Mesothelial cell of epicardium (in vitro differentiated cells): ENCODE measurements at places on chromosomes 16 and 17. TPM values are rescaled to one million over a fixed set of nuclear protein-coding genes. Genes with fewer than 3 reads are reported as not detected.

DNA sequence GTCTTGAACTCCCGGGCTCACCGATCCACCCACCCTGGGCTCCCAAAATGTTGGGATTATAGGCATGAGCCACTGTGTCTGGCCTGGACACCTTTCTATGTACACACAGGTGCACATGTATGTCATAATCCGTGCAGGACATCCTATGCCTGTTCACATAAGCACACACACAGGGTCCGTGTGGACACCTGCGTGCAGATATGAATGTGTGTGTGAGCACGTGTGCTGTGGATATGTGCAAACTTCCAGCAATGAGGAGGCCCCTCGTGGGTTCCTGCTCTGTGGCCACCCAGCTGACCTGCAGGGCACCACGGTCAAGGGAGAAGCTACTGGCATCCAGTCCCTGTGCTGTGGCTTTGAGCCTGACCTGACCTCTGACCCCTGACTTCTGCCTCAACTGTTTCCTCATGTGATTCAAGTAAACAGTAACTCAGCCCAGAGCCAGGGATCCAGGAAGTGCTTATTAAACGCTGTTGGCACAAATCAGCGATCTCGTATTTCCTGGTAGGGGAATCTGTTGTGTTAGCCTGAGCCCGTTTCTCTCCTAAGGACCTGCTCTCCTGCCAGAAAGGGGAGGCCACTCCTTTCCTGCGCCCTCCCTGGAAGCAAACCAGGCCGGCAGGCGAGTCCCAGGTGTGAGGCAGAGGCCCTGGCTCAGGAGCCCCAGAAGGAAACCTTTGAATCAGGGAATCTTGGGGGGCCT lies 6.5 kb downstream of the CPNE7 start:
- no peak for DNase-seq
- peaks cover 19% of the 10 kb centered on the region for H3K27me3 ChIP-seq
- no peaks in the 10 kb centered on the region for H3K4me1 ChIP-seq
- no peaks in the 10 kb centered on the region for H3K36me3 ChIP-seq
- H3K4me3 ChIP-seq = no peak overlapping the region

DNA sequence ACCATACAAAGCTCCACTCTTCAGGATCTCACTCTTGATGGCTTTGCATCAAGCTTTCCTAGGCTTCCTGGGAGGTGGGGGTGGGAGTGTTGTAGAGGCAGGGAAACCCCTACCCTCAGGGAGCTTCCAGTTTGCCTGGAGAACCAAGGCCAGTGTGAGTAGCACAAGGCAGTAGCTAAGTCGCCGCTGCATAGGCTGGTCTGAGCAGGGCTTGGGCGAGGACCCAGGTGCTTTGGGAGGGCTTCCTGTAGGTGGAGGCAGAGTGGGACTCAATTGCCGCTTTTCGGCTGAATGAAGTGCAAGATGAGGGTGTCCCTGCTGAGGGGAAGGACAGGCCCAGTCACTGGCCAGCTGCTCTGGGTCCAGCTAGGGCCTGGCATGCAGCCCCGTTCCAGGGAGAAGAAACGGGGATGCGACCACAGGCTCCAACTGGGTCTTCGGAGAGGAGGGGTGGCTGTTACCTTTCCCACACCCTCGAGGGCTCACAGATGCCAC lies 3.9 kb downstream of the CD79B start:
- H3K4me3 ChIP-seq = no peak overlapping the region
- H3K4me1 ChIP-seq = no peaks in the 10 kb centered on the region

DNA sequence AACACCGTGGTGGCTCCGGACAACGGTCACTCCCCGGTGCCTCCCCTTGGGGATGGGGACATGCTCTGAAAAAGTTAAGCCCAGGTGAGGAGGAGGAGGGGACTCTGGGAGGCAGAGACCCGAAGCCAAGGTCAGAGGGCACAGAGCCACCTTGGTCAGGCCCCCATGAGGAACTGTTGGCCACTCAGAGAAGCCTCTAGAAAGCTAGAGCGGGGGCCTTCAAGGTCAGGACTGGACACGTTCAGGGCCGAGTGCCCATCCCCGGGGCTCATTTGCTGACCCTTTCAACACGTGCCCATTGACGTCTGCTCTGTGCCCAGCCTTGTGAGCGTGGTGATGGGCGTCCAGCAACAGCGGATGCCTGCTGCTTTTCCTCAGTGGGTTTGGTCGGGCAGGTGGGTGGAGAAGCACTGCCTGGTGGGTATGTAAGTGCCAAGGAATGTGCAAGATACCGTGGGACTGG lies 38.2 kb downstream of the HASPIN start:
- no peaks in the 10 kb centered on the region for H3K36me3 ChIP-seq
- no peak overlapping the region for H3K4me3 ChIP-seq
- no peak overlapping the region for H3K27ac ChIP-seq
- no peaks in the 10 kb centered on the region for H3K27me3 ChIP-seq
- H3K4me1 ChIP-seq = no peaks in the 10 kb centered on the region
- no peak for DNase-seq

DNA sequence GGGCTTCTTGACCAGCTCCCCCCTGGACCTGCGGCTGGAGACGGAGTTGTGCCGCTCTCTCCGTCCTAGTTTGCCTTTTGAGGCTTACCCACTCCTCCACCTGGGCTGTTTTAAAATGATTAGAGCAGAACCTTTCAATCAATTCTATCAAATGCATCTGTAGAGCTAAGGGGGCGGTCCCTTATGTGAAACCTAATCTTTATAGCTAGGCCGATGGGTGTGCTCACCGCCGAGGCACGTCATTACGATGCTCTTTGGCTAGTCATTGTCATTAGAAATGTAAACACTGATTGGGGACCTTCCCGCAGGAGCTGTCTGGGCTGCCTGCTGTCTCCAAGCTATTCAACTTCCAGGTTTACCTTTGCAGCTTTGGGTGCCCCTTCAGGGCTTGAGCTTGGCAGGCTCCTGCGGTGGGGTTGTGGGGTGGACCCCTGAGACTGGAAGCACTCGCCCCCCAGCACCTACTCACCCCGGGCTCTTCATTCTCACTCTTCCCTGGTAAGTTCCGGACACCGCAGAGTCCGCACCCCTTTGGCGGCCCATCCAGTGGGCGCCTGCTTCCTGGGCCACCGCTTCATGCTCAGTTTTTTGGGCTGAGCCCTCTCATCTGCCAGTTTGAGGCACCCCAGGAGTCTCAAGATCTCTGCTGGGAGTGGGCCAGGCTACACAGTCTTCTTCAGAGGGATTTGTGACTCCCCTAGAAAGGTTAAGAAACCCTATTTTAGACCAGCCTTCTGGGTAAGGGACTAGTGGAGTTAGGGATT lies 20.9 kb upstream of the IL17C start:
- no peak overlapping the region for H3K27ac ChIP-seq
- no peak overlapping the region for H3K4me3 ChIP-seq
- peaks cover 5% of the 10 kb centered on the region for H3K36me3 ChIP-seq
- H3K4me1 ChIP-seq = no peaks in the 10 kb centered on the region
- no peak for DNase-seq
- H3K27me3 ChIP-seq = no peaks in the 10 kb centered on the region

GRCh38 chr17:12568358-12569251 lies 97.1 kb upstream of the MYOCD start:
- H3K36me3 ChIP-seq = no peaks in the 10 kb centered on the region
- H3K27me3 ChIP-seq = no peaks in the 10 kb centered on the region
- H3K4me3 ChIP-seq = no peak overlapping the region
- no peak overlapping the region for H3K27ac ChIP-seq
- peaks cover 25% of the 10 kb centered on the region for H3K4me1 ChIP-seq

LRRC37A gene
- 5.9 to 7.3 TPM (median 7.3 TPM) in 3 replicates for total RNA-seq

HBA1 gene
- not detected in 3 replicates for total RNA-seq

DNA sequence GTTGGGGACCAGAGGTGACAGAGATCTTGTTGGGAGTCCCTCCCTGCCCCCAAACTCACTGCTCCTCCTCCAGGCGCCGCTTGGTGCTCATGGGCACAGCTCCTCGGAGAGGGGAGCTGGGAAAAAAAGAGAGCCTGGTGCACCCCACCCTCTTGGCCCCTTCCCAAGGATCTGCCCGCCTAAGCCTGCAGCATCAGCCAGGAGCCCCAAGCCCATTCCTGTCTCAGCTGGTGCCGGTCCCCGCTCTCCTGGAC lies 400 bp downstream of the HCFC1R1 start:
- peaks cover 8% of the 10 kb centered on the region for H3K27me3 ChIP-seq
- H3K4me1 ChIP-seq = peaks cover 39% of the 10 kb centered on the region
- peak overlapping the region; percentile 84 for H3K4me3 ChIP-seq
- H3K36me3 ChIP-seq = peaks cover 11% of the 10 kb centered on the region

GP1BA gene
- total RNA-seq = not detected in 3 replicates

CFAP119 gene
- total RNA-seq = 6.0 to 7.4 TPM (median 6.3 TPM) in 3 replicates

- H3K36me3 ChIP-seq = no peaks in the 10 kb centered on the region
- no peak overlapping the region for H3K27ac ChIP-seq
- H3K27me3 ChIP-seq = no peaks in the 10 kb centered on the region
- no peak for DNase-seq
- no peak overlapping the region for H3K4me3 ChIP-seq
These were observed 88.2 kb upstream of the FA2H start for GRCh38 chr16:74862743-74863244.

- H3K36me3 ChIP-seq = peaks cover 8% of the 10 kb centered on the region
- H3K27ac ChIP-seq = no peak overlapping the region
- H3K4me1 ChIP-seq = peaks cover 4% of the 10 kb centered on the region
- H3K4me3 ChIP-seq = no peak overlapping the region
- no peak for DNase-seq
These were observed 279.6 kb upstream of the AXIN2 start for GRCh38 chr17:65841089-65841488.

ZP2 gene
- not detected in 3 replicates for total RNA-seq

- H3K4me3 ChIP-seq = peak overlapping the region; percentile 40
- H3K4me1 ChIP-seq = peaks cover 17% of the 10 kb centered on the region
- H3K27me3 ChIP-seq = peaks cover 14% of the 10 kb centered on the region
- H3K36me3 ChIP-seq = no peaks in the 10 kb centered on the region
These were observed 317.2 kb upstream of the ZFHX3 start for GRCh38 chr16:73365016-73365551.

DNA sequence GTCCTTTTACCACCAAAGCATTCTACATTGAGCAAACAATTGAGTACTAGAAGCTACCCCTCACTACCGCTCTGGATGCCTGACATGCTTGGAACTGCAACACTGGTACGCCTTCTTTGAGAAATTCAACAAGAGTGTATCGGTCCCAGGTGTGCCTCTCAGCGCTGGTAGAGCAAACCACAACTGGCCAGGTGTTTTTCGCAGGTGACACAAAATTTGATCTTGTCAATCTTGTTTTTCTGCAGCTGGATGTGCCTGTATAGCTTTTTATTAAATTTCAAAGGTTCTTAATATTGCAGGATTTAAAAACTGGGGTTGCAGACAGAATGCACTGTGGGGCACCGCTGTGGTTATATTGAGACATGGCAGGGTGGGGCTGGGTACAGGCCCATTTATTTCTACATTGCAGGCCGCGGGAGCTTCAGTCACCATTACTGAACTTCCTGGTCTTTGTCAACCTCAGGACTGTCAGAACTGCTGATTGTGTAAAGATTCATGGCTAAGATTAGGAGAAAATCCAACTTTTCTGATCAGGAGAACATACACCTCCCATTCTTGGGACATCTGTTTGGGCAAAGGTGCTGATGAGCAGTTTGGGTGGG lies 4.5 kb upstream of the SNX20 start:
- H3K27me3 ChIP-seq = peaks cover 16% of the 10 kb centered on the region
- no peak overlapping the region for H3K27ac ChIP-seq
- H3K4me1 ChIP-seq = no peaks in the 10 kb centered on the region
- H3K4me3 ChIP-seq = no peak overlapping the region

DNA sequence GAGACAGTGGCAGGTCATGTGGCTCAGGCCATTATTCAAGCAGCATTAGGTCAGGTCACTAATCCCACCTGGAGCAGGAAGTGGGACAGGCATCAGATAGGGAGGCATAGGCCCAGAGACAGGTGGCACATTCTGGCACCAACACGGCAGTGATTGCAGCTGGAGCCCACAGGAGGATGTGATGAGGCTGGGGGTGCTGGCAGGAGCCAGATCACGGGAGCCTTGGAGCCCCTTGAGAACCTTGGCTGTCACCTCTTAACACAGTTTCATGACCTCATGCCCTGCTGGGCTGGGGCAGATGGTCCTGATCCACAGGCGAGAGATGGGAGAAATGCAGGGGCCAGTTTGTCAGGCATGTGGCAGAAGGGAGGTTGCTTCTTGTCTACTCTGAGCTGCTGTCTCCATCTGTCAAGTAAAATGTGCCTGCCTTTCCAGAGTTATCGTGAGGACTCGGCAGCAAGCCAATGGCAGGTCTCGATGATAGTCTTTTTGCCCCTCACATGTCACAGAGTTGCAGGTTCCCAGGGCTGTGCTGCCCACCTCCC lies 109.6 kb downstream of the CLEC16A start:
- H3K36me3 ChIP-seq = peaks cover 26% of the 10 kb centered on the region
- DNase-seq = no peak
- H3K4me3 ChIP-seq = no peak overlapping the region
- H3K27me3 ChIP-seq = no peaks in the 10 kb centered on the region
- H3K27ac ChIP-seq = no peak overlapping the region

DNA sequence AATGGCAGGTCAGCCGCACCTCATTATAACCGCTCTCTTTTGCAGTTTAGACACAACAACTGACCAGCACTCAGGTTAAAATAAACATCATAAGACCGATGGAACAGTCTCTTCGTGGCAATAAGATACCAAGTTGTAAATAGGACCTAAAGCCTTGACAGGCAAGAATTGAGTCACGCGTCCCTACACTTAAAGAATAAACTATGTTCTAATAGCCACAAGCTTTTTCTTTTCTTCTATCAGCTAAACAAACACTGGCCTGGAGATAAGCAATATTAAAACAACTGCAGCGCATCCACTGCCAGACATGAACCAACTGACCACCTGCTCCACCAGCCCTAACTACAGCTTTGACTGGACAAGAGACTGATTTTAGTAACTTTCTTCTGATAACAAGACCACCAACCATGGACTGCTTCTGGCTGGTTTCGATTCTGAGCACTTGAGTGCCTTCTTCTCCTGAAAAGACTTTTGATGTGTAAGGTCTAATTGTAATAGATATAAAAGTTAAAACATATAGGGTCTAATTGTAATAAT lies 17.5 kb downstream of the SLFN12L start:
- H3K27ac ChIP-seq = no peak overlapping the region
- no peaks in the 10 kb centered on the region for H3K4me1 ChIP-seq
- H3K4me3 ChIP-seq = no peak overlapping the region
- peaks cover 80% of the 10 kb centered on the region for H3K27me3 ChIP-seq
- no peaks in the 10 kb centered on the region for H3K36me3 ChIP-seq
- no peak for DNase-seq

TMEM235 gene
- total RNA-seq = 1.5 to 1.8 TPM (median 1.5 TPM) in 3 replicates

GRCh38 chr17:13665872-13666635 lies 64.3 kb upstream of the HS3ST3A1 start:
- no peaks in the 10 kb centered on the region for H3K27me3 ChIP-seq
- H3K36me3 ChIP-seq = peaks cover 9% of the 10 kb centered on the region
- no peak for DNase-seq
- H3K27ac ChIP-seq = no peak overlapping the region
- H3K4me3 ChIP-seq = no peak overlapping the region
- H3K4me1 ChIP-seq = no peaks in the 10 kb centered on the region

DNA sequence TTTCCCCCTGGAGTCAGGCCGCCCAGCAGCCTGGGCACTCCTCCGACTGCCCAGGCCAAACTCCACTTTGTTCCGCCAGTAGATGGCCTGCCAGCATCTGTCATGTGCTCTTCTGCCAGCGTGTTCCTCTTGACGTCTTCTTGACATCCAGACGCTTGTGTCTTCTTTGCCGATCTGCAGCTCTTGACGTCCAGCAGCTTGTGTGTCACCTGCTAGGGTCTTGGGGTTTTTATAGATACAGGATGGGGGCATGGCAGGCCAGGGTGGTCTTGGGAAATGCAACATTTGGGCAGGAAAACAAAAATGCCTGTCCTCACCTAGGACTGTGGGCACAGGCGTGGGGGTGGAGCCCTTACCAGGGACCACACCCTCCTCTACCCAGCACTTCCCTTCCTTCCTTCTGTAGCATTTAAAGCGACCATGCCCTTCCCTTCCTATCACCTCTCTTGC lies 88.7 kb downstream of the BMERB1 start:
- H3K27ac ChIP-seq = no peak overlapping the region
- no peak overlapping the region for H3K4me3 ChIP-seq
- H3K27me3 ChIP-seq = peaks cover 19% of the 10 kb centered on the region
- no peaks in the 10 kb centered on the region for H3K36me3 ChIP-seq
- no peak for DNase-seq
